ENCODE measurements at places on chromosomes 7 and 10. TPM values are rescaled to one million over a fixed set of nuclear protein-coding genes. Genes with fewer than 3 reads are reported as not detected.
A peak's percentile ranks its signal among the peaks of the same experiment; 100 is the strongest.

- no peaks in the 10 kb centered on the region for H3K27me3 ChIP-seq
- H3K4me1 ChIP-seq, result no peaks in the 10 kb centered on the region
Measured at GRCh38 chr7:133511252-133511651, 258.4 kb downstream of the EXOC4 start.

GRCh38 chr10:114911801-114912469 is 26.1 kb upstream of the TRUB1 start:
- DNase-seq, result no peak
- H3K36me3 ChIP-seq, result no peaks in the 10 kb centered on the region
- H3K27me3 ChIP-seq, result no peaks in the 10 kb centered on the region
- no peak overlapping the region for H3K27ac ChIP-seq
- peaks cover 18% of the 10 kb centered on the region for H3K4me1 ChIP-seq

Gene LRRC61
- 14.9 TPM for total RNA-seq

GRCh38 chr10:101993221-101993620 is 62.8 kb downstream of the ARMH3 start:
- H3K27me3 ChIP-seq, result no peaks in the 10 kb centered on the region
- H3K4me3 ChIP-seq, result no peak overlapping the region
- peaks cover 25% of the 10 kb centered on the region for H3K36me3 ChIP-seq

DNA sequence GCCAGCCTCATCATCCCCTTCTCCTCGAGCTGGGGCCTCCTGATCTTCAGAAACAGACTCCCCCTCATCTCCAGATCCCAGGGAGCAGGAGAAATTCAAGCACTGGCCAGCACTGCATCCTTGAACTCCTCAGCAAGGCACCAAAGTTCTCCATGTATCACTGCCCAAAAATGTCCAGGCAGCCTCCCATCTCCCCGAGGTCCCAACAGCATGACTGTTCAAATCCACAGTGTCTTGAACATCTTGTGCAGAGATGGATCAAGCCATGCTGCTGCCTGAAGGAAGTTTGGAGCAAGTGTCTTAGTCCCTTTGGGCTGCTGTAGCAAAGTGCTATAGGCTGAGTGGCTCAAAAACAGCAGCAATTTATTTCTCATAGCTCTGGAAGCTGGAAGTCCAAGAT is 115.5 kb upstream of the GALNT17 start:
- H3K4me3 ChIP-seq, result no peak overlapping the region
- DNase-seq, result no peak
- H3K27me3 ChIP-seq, result no peaks in the 10 kb centered on the region

Gene HKDC1
- total RNA-seq, result 10.9 TPM

Gene TSPAN15
- 3.6 TPM for total RNA-seq

DNA sequence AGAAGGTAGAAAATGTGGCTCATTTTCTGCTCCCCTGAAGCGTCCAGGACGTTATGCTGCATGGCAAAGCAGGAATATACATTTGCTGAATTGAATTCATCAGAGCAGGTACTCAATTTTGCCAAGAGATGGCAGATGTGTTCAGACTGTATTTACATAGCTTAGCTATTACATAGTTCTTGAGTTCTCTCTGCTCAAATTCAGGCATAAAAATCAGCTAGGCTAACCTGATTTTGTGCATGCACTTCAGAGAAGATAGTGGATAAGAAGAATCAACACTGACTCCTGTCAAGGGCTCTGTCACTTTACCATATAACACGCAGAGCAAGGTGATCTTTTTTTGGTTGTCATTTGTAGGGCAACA is 209.2 kb upstream of the FAM3C start:
- DNase-seq, result no peak
- H3K27ac ChIP-seq, result no peak overlapping the region
- no peaks in the 10 kb centered on the region for H3K4me1 ChIP-seq
- H3K36me3 ChIP-seq, result no peaks in the 10 kb centered on the region

- no peaks in the 10 kb centered on the region for H3K36me3 ChIP-seq
- DNase-seq, result no peak
- no peaks in the 10 kb centered on the region for H3K27me3 ChIP-seq
- H3K4me3 ChIP-seq, result no peak overlapping the region
- no peak overlapping the region for H3K27ac ChIP-seq
Measured at GRCh38 chr10:110430340-110431273, 67.1 kb upstream of the DUSP5 start.

Gene EMX2
- total RNA-seq, result not detected

- no peaks in the 10 kb centered on the region for H3K27me3 ChIP-seq
- no peaks in the 10 kb centered on the region for H3K36me3 ChIP-seq
- H3K27ac ChIP-seq, result no peak overlapping the region
- DNase-seq, result no peak
Measured at GRCh38 chr7:49630513-49630912, 142.9 kb upstream of the VWC2 start.

Gene ZCWPW1
- total RNA-seq, result 2.4 TPM

Gene BAIAP2L1
- total RNA-seq, result 0.40 TPM

- H3K36me3 ChIP-seq, result no peaks in the 10 kb centered on the region
- H3K4me1 ChIP-seq, result no peaks in the 10 kb centered on the region
- no peaks in the 10 kb centered on the region for H3K27me3 ChIP-seq
- no peak for DNase-seq
- H3K27ac ChIP-seq, result no peak overlapping the region
Measured at GRCh38 chr10:60465801-60466200, 76.1 kb upstream of the ANK3 start.

DNA sequence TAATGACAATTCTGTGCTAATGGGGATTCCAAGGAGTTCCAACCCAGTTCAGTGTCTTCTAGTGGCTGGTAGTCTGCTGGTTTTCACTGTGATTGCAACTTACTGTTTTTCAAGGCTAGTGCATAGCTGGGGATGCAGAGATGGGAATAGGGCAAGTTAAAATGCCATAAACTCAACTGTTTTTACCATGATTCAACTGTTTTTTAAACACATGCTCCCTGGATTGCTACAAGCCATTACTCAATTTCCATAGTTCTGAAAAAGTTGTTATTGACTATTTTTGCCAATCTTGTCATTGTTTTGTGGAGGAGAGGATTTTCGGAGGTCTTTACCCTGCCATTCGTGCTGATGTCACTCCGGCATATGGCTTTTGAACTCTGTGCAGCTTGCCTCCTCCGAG is 245.3 kb downstream of the SUGCT start:
- no peaks in the 10 kb centered on the region for H3K36me3 ChIP-seq
- H3K27ac ChIP-seq, result no peak overlapping the region
- DNase-seq, result no peak
- H3K27me3 ChIP-seq, result no peaks in the 10 kb centered on the region

GRCh38 chr10:13712837-13713581 is 126.2 kb downstream of the PRPF18 start:
- H3K36me3 ChIP-seq, result no peaks in the 10 kb centered on the region
- DNase-seq, result no peak
- H3K4me3 ChIP-seq, result no peak overlapping the region
- peaks cover 7% of the 10 kb centered on the region for H3K27me3 ChIP-seq
- no peak overlapping the region for H3K27ac ChIP-seq

Gene KNDC1
- total RNA-seq, result 0.08 TPM

Gene LIPN
- not detected for total RNA-seq

DNA sequence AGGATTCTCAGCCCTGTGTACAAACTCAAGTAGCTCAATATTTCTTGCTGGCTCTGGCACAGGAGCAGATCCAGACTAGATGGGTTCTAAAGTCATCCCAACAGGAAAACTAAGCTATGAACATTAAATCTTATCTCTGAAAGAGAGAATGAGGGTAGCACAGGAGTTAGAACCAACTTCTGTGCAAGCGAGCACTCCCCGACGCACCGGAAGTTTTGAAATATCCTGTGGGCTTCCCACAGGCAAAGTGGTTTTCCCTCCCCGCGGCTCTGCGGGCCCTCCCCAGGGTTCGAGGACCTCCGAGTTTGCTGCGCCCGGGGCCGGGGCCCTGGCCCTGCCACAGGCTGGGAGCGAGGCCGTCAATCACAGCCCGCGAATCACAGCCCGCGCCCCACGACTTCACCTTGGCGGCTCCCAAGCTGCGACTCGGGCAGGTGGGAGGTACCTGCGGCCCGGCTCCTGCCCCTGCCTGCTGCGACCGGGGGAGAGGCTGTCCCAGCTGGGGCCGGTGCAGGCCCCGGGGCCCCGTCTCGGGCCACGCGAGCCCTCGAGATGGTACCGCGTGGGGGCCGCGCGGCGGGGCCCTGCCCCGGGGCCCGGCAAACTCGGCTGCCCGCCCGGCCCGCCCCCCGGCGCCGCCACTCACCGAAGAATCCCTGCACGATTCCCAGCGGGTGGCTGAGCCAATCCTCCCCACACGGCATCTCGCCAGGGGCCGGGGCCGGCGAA is 598 bp downstream of the MCMBP start:
- peak; percentile 58 for DNase-seq
- H3K4me1 ChIP-seq, result peaks cover 37% of the 10 kb centered on the region
- peak overlapping the region; percentile 90 for H3K27ac ChIP-seq
- peaks cover 8% of the 10 kb centered on the region for H3K36me3 ChIP-seq

Gene BZW2
- 61.2 TPM for total RNA-seq

GRCh38 chr10:35015843-35016408 is 74.2 kb downstream of the CUL2 start:
- H3K4me3 ChIP-seq, result no peak overlapping the region
- H3K27me3 ChIP-seq, result no peaks in the 10 kb centered on the region
- H3K27ac ChIP-seq, result no peak overlapping the region
- no peak for DNase-seq
- H3K36me3 ChIP-seq, result peaks cover 33% of the 10 kb centered on the region
- H3K4me1 ChIP-seq, result peaks cover 25% of the 10 kb centered on the region

GRCh38 chr7:26233902-26234511 is 32.5 kb downstream of the CBX3 start:
- H3K4me1 ChIP-seq, result no peaks in the 10 kb centered on the region
- no peak for DNase-seq
- peaks cover 9% of the 10 kb centered on the region for H3K27me3 ChIP-seq
- H3K4me3 ChIP-seq, result no peak overlapping the region

Gene CLRN3
- not detected for total RNA-seq

Gene MSS51
- total RNA-seq, result 3.4 TPM

DNA sequence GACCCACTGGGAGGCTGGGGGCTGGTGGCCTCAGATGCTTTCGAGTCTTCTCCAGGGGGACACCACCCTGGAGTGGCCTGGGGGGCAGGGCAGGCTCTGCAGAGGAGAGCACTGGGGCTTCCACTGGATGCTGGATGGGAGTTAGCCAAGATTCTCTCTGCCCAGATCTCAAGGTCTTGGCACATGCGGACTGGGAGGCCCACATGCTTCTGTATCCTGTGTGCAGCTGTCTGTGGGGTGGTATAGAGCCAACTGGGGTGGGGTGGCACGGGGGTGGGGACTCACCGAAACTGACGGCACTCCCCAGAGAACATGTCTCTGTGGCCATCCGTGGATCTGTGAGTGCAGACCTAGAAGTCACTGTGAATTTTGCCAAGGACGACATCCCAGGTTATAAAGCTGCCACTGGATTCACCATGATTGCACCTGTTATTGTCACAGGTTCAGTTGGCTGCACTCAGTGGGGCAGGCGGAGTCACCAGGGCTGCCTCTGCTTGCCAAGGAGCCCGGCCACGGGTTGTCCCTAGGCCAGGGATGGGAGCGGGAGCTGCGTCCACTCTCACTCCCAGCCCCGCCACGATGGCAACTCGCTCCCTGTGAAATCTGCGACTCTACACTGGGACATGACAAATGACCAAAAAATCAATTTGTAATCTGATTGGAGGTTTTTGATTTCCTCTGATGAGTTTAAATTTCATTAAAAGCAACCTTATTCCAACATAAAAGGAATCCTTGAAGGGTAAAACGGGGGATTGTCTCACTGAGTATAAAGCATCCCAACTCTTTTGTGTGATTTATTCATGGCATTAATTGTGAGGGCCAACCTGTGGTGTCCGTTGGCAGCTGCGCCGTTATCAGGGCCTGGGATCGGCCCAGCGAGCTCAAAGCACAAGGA is 131.3 kb downstream of the EBF3 start:
- DNase-seq, result no peak
- H3K4me3 ChIP-seq, result no peak overlapping the region
- H3K27me3 ChIP-seq, result no peaks in the 10 kb centered on the region
- H3K4me1 ChIP-seq, result no peaks in the 10 kb centered on the region
- H3K36me3 ChIP-seq, result no peaks in the 10 kb centered on the region
- H3K27ac ChIP-seq, result no peak overlapping the region
